ENCODE measurements at places on chromosomes 1 and 21. TPM values are rescaled to one million over a fixed set of nuclear protein-coding genes. Genes with fewer than 3 reads are reported as not detected.

The CENPS gene
- total RNA-seq = 8.2 TPM

The LMO4 gene
- 22.4 TPM for total RNA-seq

The GJA8 gene
- total RNA-seq = not detected

The LRRC53 gene
- total RNA-seq = not detected

The OR10J1 gene
- total RNA-seq = not detected

The OR10Z1 gene
- not detected for total RNA-seq

The C8A gene
- not detected for total RNA-seq

The COA6 gene
- 15.7 TPM for total RNA-seq

The PLA2G2F gene
- total RNA-seq = not detected

The FAM43B gene
- total RNA-seq = not detected
